HCEC 1CT (cell line): ENCODE measurements at places on chromosomes 4 and X.

GRCh38 chrX:11089802-11090201, 21.3 kb upstream of the HCCS start:
- DNase-seq = no peak

DNA sequence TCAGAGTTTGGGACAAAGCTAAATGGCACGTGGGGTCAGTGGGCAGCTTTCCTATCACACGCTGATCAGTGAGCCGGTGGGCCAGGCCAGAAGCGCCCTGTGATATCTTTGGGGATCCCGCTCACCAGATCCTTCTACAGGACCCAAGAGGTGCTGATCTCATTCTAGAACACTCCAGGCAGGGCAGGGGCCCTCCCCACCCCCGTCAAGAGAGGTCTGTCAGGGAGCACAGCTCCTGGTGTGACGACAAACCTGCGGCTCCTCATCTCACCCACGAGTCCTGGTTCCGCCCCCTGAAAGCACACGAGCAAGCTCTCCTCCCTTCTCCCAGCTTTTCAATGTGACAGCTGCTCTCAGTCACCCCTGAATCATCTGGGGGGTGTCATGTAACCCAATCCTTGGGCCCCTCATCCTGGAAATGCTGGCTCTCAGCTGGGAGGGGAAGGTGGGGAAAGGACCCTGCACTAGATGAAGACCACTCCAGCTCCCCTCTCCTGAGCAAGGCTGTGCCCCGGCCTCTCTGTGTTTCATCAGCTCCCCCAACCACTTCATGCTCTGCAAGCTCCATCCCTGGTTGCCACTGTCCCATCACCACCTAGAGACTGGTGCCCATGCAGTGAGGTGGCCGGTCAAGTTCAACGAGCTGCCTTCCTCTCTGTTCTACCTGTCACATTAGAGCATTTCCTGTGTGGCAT, 4.6 kb downstream of the HCFC1 start:
- DNase-seq = no peak

DNA sequence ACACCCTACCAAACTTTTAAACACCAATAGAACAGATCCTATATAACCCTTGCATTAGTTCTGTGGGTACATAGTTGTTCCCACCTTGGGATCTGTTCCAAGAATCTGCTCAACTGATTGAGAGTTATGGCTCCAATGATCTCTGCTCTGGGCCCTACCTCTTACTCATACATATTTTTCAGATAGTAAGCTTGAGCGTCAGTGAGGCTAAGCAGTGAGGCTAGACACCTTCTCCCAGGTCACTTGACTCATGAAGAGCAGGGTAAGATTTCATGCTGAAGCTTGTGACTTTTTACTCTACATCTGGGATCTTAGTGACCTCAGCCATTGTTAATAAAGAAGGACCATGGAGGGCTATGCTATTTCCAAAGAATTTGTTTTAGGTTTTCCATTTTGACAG, 23.1 kb upstream of the TNIP3 start:
- no peak for DNase-seq

DNA sequence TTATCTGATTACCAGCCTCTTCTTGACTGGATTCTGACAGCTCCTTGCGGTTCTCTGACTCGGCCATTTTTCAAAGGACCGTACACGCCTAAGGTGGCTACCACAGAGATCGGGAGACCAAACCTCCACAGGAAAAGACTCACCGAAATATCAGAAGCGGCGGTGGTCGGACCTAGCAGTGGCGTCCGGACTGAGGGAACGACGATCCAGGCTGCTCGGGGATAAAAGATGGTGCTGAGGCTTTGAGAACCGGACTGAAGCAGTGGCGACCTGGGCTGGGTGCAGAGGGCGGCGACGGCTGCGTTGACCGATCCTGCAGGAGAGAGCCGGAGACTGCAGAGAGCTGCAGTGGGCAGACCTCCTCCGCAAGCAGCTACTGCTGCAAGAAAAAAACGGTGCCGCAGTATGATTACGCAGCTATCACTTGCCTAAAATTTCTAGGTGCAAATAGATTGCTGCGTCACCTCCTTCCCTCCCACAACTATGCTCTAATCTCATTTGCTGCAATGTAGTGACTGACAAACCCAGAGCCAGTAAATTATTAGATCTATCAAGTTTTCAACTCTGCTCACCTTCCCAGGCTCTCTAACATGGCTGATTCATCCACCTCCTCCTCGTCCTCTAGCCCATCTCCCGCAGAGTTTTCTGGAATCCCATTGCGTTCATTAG, at the start of gene NAP1L2:
Gene NAP1L2 (minus strand): TSS at position 426 of the 669 bp plus-strand sequence. CDS start 359 bp downstream, at position 67.
- no peak for DNase-seq

DNA sequence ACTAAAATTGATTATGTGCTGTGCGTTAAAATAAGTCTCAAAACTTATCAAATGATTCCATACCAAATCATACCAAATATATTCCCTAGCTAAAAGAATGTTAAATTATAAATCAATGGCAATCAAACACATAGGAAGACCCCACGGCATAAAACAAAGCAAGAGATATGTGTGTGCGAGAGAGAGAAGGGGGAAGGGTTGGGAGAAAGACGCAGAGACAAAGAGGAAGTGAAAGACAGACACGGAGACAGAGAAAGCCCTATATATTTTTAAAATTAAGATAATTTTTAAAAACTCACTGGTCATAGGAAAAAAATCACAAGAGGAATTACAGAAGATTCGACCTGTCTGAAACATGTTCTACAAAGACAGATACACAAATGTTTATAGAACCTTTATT, 371.4 kb downstream of the NLGN4X start:
- no peak for DNase-seq

DNA sequence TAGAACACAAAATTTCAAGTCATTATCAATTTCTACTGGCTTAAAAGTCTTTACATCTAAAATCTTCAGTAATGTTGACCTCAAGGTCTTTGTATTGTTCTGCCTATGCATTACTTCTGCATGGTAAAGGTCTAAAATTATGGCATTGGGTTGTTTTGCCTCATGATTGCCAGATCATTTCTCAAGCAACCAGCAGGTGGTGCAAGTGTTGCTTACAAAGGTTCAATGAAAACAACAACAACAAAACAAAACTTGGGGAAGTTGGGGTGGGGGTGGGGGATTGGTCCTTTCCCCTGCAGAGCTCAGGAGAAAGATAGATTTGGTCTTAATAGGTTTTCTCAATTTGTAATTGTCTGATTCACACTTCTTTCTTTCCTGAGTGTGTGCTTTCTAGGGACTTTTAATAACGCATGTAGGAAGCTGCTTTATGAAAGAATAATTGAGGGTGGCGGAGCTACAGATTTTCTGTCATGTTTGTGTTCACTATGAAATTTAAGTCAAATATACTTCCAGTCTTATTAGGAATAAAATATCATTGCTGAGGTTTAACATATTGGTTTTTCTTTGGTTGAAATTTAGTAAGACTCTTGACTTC, 145.1 kb downstream of the COL4A5 start:
- DNase-seq = no peak

GRCh38 chr4:154727540-154727939, 16.3 kb upstream of the LRAT start:
- DNase-seq = no peak

GRCh38 chrX:252957-253291, 28.3 kb upstream of the PLCXD1 start:
- no peak for DNase-seq
